Activated T-cell treated with anti-CD3 and anti-CD28 coated beads for 48 hours (primary cell): ENCODE measurements at places on chromosomes 1 and 21.

DNA sequence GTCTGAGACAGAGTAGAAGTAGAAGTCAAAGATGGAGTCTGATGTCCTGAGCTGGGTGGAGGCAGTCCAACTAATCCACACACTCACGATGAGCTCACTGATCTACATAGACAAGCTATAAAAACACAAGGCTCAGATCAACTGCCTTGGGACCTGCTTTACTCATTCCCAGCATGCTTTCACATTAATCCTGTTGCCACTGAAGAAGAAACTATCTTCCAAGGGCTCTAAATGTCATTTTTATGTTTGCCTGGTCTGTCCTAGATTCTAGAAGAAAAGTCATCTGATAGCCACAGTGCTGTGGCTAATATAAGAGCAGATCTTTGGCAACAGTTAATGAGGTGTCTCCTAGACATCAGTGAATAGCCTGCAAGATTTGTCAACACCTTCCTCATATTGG is 522.7 kb downstream of the NUF2 start:
- DNase-seq, result no peak

DNA sequence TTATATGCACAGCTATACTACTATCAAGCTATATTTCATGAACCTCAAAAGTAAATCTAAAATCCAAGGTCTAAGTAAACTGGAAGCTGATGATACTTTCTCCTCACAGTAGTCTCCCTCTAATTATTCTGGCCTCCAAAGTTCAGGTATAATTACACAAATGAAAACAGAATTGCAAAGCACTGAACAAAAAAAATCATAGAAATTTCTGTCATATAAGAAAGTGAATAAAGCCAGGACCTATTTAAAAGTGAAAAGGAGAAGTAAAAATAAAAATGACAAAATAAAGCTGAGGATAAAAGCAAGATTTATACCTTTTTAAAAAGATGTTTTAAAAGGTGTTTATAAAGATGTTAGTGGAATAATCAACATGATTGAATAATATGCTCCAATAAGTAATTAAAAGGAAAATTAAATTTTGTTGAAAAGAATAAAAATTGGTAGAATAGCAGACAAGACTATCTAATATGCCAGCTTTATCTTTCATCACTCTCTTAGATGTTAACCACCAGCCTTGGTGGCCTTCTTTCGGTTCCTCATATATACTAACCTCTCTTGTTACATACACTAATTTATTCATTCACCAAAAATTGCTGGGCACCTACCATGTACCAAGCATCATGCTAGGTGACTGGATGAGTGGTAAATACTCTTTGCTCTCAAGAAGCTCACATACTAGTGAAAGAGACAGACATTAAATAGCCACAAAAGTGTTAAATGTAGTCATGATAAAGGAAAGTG is 25.1 kb downstream of the SHCBP1L start:
- DNase-seq, result no peak

- DNase-seq, result no peak
Observed at GRCh38 chr1:86069757-86070145, 86.8 kb downstream of the COL24A1 start.

- DNase-seq, result no peak
Observed at GRCh38 chr1:89831462-89832120, 10.8 kb downstream of the LRRC8D start.
